ENCODE measurements at places on chromosomes 16 and 17. TPM values are rescaled to one million over a fixed set of nuclear protein-coding genes. Genes with fewer than 3 reads are reported as not detected.
A peak's percentile ranks its signal among the peaks of the same experiment; 100 is the strongest.

DNA sequence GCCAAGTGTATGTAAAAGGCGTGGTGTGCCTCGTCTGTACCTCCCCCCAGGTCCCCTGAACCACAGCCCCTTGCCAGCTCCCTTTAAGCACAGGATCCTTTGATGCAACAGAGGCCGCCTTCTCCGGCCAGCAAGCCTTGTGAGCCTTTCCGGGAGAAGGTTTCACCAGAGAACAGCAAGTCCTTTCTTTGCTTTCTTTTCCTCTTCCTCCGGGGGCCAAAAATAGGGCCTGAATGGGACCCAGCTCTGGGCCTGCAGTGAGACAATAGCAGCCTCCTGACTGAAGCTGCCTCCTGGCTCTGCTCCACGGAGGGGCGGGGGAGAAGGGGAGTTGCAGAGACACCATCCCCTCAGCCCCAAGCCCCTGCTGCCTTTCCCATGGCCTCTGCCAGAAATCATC is 9.0 kb downstream of the ADGRG1 start:
- H3K27ac ChIP-seq, result no peak overlapping the region
- no peaks in the 10 kb centered on the region for H3K4me1 ChIP-seq
- H3K27me3 ChIP-seq, result peaks cover 24% of the 10 kb centered on the region

GRCh38 chr16:59612094-59612493 is 878.0 kb upstream of the GOT2 start:
- no peaks in the 10 kb centered on the region for H3K27me3 ChIP-seq
- no peaks in the 10 kb centered on the region for H3K36me3 ChIP-seq
- H3K27ac ChIP-seq, result no peak overlapping the region
- H3K4me3 ChIP-seq, result no peak overlapping the region
- DNase-seq, result no peak
- no peaks in the 10 kb centered on the region for H3K4me1 ChIP-seq

DNA sequence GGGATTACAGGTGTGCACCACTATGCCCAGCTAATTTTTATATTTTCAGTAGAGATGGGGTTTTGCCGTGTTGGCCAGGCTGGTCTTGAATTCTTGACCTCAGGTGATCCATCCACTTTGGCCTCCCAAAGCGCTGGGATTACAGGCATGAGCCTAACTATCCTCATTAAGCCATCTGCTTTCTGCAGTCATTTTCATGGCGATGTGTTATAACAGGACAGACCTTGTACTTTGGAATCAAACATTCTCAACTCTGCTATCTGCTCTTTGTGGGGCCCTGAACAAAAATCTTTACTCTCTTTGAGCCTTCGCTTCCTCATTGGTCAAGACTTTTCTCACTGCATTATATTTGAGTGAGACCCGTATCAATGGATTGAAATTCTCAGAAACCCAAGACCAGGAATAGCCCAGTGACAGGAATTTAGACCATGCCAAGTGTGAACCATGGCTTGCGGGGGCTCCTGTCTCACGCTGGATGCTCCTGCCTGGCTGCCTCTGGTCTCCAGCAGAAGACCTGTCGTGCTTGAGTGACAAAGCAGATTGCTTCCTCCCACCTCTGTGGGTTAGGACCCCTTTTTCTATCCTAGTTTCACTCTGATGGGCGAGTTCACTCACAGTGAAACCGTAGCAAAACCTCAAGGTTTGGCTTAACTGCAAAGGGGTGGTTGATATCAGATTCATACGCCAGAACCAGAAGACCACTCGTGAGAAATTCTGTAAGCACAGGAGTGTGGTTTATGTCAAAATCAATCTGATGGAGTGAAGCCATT is 519.1 kb downstream of the MAF start:
- peaks cover 76% of the 10 kb centered on the region for H3K4me1 ChIP-seq
- H3K27me3 ChIP-seq, result peaks cover 8% of the 10 kb centered on the region
- H3K36me3 ChIP-seq, result peaks cover 3% of the 10 kb centered on the region
- DNase-seq, result peak; percentile 64

- no peaks in the 10 kb centered on the region for H3K4me1 ChIP-seq
- DNase-seq, result no peak
- no peak overlapping the region for H3K4me3 ChIP-seq
- H3K27ac ChIP-seq, result no peak overlapping the region
- peaks cover 22% of the 10 kb centered on the region for H3K27me3 ChIP-seq
Observed at GRCh38 chr17:41071606-41072360, 6.1 kb upstream of the KRTAP2-4 start.

Gene TGFB1I1
- 1.3 TPM for total RNA-seq

- no peak for DNase-seq
- no peaks in the 10 kb centered on the region for H3K4me1 ChIP-seq
- H3K27ac ChIP-seq, result no peak overlapping the region
- H3K27me3 ChIP-seq, result peaks cover 11% of the 10 kb centered on the region
- no peak overlapping the region for H3K4me3 ChIP-seq
- no peaks in the 10 kb centered on the region for H3K36me3 ChIP-seq
Observed at GRCh38 chr17:7803981-7804380, 30.0 kb upstream of the KDM6B start.

GRCh38 chr17:14156689-14157088 is 80.0 kb downstream of the CDRT15 start:
- H3K4me1 ChIP-seq, result peaks cover 20% of the 10 kb centered on the region
- no peak for DNase-seq
- peaks cover 19% of the 10 kb centered on the region for H3K36me3 ChIP-seq
- H3K4me3 ChIP-seq, result no peak overlapping the region

- H3K36me3 ChIP-seq, result no peaks in the 10 kb centered on the region
- no peak for DNase-seq
- no peak overlapping the region for H3K4me3 ChIP-seq
- no peaks in the 10 kb centered on the region for H3K27me3 ChIP-seq
Observed at GRCh38 chr17:633641-634101, 81.0 kb downstream of the VPS53 start.
